ENCODE measurements at places on chromosomes 5 and 9.
A peak's percentile ranks its signal among the peaks of the same experiment; 100 is the strongest.

GRCh38 chr5:54785729-54786591, 199.4 kb downstream of the ESM1 start:
- DNase-seq, result no peak

DNA sequence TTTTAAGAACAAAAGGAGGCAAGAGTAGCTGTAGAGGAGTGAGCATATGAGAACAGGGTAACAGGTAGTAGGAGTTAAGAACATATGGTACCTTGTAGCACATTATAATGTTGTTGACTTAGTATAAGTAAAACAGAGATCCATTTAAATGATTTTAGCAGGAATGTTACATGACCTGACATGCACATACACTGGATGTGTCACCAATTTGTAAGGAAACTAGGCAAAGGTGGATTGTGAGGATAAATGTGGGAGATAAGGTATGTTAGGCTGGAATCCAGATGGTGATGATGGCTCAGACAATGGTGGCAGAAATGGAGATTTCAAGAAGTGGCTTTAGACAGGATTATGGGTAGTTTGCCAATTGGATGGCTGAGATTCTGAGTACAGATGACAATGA, 443.1 kb upstream of the DAB2 start:
- DNase-seq, result no peak

- DNase-seq, result no peak
These were observed 1.6 kb downstream of the NINJ1 start for GRCh38 chr9:93132287-93132927.

DNA sequence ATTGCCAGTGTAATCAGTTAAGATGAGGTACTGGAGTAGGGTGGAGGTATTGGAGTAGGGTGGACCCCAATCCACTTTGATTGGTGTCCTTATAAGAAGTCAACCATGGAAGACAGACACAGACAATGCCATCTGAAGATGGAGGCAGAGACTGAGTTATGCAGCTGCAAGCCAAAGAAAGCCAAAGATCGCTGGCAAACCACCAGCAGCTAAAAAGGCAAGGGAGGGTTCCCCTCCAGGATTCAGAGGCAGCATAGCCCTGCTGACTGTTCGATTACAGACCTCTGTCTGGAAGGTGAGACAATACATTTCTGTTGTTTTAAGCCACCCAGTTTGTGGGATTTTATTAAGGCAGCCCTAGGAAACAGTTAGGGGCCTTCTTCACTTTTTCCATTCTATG, 30.5 kb upstream of the CKMT2 start:
- DNase-seq, result no peak

GRCh38 chr5:161804263-161804662, 43.7 kb upstream of the GABRA1 start:
- no peak for DNase-seq

DNA sequence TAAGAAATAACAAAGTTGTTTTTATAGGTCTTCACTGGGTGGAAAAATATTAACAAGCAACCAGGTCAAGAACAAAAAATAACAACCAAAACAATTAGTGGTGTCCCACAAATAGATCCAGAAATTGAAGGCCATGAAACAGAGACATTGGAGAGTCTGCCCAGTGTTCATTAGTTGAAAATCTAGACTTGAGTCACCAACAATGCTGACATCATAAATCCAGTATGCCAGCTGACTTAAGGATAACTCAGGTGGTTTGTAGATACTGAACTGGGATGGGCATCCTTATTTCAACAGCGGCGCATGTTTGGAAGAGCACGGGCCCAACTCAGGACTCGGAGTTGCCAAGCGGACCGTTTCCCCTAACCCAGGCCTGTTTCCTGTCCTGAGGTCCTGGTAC, 80.7 kb upstream of the TNFAIP8 start:
- DNase-seq, result no peak

DNA sequence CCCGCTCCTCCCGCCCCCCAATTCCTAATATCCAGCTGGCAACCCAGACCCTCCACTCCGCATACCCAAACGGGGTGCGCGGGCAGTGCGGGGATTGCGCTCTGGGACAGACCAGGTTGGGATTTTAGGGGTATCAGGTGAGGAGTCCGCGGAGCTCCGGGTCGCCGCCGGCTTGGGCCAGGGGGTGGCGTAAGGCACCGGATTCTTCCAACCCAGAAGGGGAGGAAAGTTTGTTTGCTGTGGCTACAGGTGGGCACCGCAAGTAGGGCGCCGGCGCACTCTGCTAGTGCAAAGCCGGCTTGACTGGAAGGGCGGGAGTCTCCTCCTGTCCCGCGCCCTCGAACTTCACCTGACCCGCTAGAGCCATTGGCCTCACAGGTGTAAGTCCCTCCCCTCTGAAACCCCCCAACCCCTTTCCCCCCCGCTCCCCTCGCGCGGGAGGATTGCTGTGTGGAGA, 709 bp downstream of the IQGAP2 start:
- peak; percentile 32 for DNase-seq

GRCh38 chr5:10172247-10172646, 77.4 kb downstream of the ATPSCKMT start:
- no peak for DNase-seq
